ENCODE measurements at places on chromosomes 3 and 15.

DNA sequence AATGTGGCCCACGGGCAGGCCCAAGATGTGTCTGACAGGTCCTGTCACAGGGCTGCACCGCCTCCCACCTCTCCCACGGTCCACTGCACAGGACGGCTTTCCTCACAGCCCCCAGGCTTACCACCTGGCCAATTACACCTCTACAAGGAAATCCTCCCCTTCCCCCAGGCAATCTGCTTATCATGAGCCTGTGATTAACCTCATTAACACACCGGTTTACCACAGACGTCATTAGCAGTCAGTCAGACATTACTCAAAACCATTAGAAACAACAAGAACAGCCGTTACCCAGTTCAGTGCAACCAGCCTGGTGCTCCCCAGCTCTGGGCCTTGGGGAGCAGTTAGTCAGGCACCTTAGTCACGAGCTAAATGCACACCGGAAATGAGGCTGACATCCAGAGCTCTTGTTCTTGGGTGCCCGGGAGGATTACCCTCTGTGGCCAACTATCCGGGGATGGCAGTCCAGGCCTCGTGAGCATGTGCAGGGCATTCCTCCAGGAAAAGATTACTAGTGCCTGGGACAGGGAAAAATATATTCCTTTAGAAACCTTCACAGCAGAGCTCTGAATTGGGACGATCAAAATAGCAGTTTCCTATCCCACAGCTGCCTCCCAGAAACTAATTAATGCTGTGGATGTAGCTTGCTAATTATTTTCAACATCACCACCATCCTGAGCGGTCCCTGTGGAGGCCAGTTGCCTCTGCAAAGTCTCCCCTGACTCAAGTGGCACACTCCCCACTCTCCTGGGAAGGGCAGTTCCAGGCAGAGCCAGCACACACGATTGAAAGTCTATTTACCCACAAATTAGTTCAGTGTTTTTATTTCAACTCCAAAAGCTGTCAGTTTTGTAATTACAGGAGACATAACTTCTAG is 117.4 kb upstream of the ZBED2 start:
- no peak for DNase-seq

DNA sequence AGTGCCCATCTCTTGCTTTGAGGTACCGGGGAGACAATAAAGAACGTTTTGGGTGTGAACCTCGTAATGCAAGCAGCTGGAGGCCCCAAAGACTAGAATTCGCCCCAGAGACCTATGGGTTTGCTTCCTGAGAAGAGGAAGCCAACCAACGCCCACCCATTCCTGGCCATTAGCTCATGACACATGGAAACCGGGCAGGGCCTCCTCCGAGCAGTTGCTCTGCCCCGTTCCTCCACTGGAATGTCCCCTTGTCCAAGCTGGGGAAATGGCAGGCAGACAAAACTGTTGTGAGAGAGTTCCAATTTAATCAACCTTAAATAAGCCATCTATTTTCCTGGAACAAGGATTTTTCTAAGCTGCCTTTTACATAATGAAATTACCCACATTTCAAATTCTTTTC is 250.9 kb upstream of the IGF1R start:
- DNase-seq, result no peak

DNA sequence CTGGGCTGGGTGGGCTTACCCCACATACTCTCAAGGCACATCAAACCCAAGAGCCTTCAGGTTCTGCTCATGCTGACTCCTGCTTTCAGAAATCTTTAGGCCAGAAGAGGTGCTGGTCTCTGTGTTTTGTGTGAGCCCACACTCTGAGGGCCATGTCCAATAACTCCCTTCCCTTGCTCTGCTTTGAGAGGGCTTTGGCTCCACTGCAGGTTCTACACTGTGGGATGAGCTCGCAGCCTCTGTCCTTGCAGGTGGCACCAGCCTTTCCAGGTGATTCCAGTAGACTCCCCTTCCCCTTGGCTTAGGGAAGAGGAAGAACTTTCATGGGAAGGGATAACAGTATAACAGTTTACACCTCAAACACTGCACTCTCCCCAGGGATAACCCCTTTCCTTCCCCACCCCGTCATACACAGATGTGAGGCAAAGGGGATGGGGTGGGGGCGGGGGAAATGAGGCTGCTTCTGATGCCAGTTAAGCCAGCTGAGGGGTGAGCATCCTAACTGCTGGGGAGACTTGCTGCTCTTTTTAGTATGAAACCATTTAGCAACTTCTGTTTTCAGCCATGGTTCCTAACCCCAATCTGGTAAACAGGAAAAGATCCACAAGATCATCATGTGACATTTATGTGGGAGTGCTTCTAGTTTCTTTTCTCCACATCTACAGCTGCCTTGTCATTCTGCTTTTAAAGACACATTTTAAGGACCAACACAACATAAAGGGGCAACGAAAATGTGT is 262.4 kb downstream of the SLC9A9 start:
- no peak for DNase-seq

- no peak for DNase-seq
These were observed 143.6 kb upstream of the UBE2E1 start for GRCh38 chr3:23662079-23662617.

- no peak for DNase-seq
These were observed 3.7 kb downstream of the BOC start for GRCh38 chr3:113214917-113215595.

DNA sequence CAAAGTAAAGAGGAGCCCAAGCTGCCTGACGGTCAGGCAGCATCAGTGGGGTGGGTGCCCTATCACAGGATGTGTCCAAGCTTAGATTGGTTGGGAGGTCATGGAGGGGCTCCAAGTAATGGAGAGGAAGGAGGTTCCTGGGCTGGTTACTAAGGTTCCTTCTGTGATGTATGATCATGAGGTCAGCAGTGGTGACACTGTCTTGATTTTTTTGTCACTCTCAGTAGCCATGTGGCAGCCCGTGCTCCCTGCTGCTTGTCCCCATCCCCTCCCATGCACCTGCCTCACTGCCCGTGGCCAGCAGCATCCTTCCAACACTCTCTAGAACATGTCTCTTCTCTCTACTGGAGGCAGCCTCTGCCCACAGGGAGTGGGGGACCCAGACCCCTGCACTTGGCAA is 261.7 kb downstream of the TLE3 start:
- no peak for DNase-seq

GRCh38 chr3:113441051-113441770 is at the start of gene CFAP44:
Gene CFAP44, minus strand, starts transcription at chr3:113441493. Its CDS starts 7,829 bp downstream, at chr3:113433664.
- no peak for DNase-seq

DNA sequence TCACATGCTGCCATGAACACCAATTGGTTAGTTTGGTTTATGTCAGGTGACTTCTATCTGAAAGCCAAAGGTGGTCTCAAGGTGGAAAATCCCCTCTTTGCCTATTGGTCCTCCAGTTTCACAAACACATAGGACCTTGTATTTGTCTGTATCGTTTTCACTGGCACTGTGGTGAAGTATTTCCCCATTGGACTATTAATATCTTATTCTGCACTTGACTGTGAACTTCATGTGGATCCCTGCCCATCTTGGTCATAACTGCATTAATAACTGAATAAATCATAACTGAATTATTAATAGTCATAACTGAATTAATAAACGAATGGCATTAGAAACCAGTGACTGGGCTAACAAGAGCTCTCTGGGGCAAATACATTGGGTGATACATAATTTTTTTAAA is 341.3 kb upstream of the ADAMTS9 start:
- DNase-seq, result no peak

DNA sequence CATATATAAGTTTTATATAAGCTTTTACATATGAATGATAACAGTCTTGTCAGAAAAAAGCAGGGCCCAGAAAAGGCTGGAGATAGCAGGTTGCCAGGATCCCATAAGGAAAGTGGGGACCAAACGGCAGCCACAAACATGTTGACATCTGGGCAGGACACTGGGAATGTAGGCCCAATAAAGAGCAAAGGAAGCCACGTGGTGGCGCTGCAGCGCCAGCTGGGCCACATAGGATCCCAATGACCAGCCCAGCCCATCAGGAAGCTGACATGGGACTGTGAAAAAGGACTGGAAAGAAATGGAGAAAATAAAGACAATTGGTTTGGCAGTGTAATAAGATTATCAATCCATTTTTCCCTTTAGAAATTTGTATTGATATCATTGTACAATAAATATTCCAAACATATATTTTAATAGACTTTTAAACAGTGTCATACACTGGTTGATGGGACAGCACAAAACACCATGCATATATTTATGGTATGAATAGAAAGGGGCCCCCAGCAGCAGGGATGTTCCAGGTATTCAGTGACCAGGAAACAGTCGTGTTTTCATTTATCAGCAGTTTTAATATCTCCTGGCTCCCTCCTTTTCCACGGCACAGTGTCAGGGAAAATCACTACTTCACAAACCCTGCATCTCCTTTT is 89.0 kb upstream of the STRIT1 start:
- DNase-seq, result peak; percentile 53

DNA sequence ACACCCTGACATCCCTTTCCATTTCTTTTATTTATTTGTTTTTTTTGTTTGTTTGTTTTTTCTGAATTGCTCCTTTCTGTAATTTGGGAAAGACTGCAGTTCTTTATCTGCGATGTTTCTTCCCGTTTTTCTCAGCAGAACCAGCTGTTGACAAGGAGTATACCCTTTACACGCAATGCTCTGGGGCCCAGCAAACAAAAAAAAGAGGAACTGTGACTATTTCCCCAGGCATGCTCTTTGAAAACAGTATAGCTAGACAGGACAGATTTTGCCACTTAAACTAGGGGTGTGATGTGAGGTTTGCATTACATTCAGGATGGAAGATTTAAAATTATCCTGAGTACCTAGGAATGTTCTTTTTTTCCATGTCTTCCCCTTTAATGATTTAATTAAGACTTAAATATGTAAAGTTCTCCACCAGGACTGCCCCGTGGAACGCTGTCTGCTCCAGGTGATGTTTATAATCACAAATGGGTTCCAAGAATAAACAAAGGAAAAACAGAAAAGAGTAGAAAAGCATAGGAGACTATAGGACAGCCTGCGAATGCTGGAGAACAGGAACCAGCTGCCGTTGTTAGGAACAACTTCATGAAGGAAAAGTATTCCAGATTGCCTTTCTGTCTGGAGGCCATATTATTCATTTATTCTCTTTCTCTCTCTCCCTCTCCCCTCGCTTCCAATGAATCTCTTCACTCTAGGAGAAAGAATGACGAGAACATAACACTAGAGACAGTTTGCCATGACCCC is 43.3 kb downstream of the TGFBR2 start:
- DNase-seq, result no peak

DNA sequence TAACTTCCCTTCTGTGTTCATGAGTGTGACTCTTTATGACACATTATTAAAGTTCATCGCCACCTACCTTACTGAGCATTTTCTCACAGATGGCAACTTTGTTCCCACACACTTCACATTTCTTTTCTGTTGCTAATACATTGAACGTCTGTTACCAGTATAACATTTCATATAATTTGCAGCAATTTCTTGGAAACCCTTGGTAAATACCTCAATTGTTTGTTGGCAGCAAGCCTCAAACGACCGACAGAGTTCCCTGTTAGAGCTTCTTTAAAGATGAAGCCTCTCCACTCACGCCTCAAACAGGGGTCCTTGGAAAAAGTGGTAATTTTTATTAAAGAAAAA is 3.2 kb upstream of the CHSY1 start:
- DNase-seq, result no peak

DNA sequence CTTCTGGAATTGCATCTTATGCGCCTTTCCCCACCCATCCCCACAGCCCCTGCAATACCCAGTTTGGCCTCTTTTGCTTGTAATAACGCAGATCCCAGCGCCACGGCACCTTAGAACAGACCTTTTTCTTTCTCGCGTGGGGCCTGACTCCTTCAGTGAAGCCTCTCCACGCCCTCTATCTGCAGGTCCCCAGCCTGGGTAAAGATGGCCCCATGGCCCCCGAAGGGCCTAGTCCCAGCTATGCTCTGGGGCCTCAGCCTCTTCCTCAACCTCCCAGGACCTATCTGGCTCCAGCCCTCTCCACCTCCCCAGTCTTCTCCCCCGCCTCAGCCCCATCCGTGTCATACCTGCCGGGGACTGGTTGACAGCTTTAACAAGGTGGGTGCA is 594 bp downstream of the CRELD1 start:
- DNase-seq, result no peak

- DNase-seq, result no peak
These were observed 36.0 kb downstream of the USP13 start for GRCh38 chr3:179688850-179689249.

DNA sequence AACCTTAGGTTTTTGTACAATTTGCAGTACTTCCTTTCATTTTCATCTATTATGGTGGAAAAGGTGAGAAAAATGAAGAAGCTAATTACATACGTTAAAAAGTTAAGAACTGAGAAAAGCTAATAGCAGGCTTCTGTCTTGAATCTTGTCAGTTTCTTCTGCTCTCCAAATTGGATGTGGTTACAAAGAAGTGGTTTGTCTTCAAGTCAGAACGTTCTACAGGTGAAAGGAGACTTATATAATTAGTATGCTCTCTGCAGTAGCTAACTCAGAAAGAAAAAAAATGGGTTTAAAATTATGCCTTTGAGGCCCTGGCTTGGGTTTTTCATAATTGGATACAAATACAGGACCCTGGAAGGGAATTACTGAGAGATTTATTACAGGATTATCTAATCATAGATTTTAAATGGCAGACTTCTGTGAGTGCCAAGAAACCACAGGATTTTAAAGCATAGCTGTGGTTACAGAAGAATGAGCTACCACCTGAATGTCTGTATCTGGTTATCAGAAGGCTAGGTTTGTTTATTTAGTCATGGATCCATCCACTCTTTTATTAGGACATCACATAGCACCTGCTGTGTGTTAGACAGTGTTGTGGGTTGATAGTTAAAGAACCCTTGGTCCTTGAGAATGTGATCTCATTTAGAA is 528.1 kb upstream of the MCTP2 start:
- DNase-seq, result no peak

DNA sequence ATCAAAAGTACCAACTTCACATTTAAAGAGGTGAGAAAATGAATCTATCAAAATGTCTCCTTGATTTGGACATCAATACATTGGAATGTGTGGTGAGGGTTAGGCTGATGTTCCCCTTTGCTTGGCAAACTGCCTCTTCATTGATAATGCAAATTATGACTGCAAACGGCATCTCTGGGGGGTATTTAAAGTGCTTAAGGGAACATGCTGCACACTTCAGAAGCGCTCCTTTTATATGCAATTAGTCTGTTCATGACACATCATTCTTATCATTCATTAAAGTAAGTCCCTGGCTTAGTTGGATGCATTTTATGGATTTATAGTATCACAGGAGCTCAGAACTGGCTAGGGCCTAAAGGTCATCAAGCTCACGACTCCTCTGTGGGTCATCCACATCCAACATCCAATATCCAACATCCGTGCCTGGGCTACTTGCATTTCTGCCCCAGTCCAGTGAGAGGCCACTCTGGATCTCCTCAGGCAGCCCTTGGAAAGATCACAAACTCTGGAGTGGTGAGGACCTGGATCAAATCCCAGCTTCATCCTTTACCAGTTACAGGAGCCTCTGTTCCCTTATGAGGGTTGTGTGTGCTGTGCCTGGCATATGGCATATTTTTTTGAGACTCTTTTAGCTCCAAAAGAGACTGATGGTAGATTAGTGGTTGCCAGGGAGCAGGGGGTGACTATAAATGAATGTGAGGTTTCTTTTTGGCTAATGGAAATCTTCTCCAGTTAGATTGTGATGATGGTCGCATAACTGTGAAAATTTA is 136.8 kb upstream of the FOXB1 start:
- DNase-seq, result peak; percentile 83
